ENCODE measurements at places on chromosomes 16 and 17. TPM values are rescaled to one million over a fixed set of nuclear protein-coding genes. Genes with fewer than 3 reads are reported as not detected.
A peak's percentile ranks its signal among the peaks of the same experiment; 100 is the strongest.

TNP2 gene
- total RNA-seq = not detected

DNA sequence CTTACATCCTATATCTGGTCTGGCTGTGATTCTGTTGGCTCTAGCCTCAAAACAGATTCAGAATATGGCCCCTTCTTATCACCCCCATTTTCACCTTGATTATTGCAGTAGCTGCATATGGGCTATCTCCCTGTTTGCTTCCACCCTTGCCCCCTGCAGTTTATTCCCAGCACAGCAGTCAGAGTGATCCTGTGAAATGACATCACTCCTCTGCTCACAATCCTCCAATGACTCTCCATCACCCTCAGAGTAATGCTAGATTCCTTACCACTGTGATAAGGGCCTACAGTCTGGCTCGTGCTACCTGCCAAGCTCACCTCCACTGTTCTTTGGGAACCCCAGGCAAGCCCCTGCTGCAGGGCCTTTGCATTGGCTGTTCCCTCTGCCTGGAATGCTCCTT lies 92.5 kb downstream of the ASIC2 start:
- peak; percentile 24 for DNase-seq

- DNase-seq = no peak
Observed at GRCh38 chr16:87621976-87622713, 19.8 kb downstream of the JPH3 start.

DNA sequence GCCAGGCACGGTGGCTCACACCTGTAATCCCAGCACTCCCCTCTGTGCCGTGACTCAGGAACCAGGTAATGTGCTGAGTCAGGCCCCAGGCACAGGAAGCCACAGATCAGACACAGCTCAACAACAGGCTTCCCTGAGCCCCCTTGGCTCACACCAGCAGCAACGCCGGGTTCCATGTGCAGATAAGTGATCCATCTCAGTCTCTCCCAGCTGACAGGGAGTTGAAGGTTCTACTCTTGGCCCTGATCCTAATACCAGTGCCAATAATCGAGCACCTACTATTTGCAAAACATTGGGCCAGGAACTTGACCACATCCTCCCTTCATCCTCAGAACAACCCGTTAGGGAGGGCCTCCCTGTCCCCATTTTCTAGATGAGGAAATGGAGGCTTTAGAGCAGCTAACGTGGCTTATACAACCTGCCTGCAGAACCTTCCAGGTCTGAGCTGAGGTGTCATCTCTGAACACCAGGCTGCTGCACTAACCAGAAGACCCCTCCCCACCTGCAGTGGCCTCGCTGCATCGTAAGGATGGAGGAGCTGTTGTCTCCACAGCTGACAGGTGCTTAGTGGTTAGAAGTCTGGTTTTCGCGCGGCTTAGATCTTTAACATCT lies 64.8 kb upstream of the AMZ2 start:
- DNase-seq = no peak

Data from K562 (cell line).